Activated CD4-positive, alpha-beta T cell treated with anti-CD3 and anti-CD28 coated beads for 36 hours (primary cell): ENCODE measurements at places on chromosomes 12 and 14. TPM values are rescaled to one million over a fixed set of nuclear protein-coding genes. Genes with fewer than 3 reads are reported as not detected.

The SIX1 gene
- not detected for total RNA-seq

The ANO4 gene
- not detected for total RNA-seq

The ELK3 gene
- 17.0 TPM for total RNA-seq

The ATG2B gene
- 13.5 TPM for total RNA-seq

The EFS gene
- not detected for total RNA-seq

The PKP2 gene
- total RNA-seq: 0.30 TPM

The MAP1LC3B2 gene
- total RNA-seq: 1.8 TPM

The CYP27B1 gene
- 6.6 TPM for total RNA-seq

The PTPRQ gene
- total RNA-seq: not detected

The CLEC9A gene
- not detected for total RNA-seq

The AHNAK2 gene
- 0.11 TPM for total RNA-seq

The SFSWAP gene
- total RNA-seq: 47.9 TPM

The CFAP54 gene
- 0.37 TPM for total RNA-seq
